H4 (cell line): ENCODE measurements at places on chromosomes 1 and 21. TPM values are rescaled to one million over a fixed set of nuclear protein-coding genes. Genes with fewer than 3 reads are reported as not detected.

- no peak for DNase-seq
These were observed 36.5 kb upstream of the KCNJ15 start for GRCh38 chr21:38220270-38220737.

DNA sequence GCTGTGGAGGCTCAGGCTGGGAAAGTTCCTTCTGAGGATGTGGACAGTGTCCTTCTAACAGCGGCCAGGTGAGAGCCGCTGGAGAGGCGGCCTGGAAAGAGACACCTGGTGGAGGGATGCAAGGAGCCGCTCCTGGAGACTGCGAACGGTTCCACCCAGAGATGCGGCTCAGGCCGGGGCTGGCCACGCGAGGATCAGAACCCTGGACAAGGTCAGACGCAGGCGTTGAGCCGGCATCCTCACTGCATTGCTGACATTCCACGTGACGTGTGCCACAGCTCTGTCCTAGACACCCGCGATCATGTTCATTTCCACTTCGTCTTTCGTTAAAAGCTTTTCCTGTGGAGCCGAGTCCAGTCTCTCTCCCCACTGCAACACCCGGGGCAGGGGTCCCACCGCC lies 28.8 kb downstream of the CFAP74 start:
- no peak for DNase-seq

Gene KRTAP11-1
- total RNA-seq: not detected in 2 replicates

GRCh38 chr1:201939148-201939547 lies 7.2 kb downstream of the LMOD1 start:
- no peak for DNase-seq

- no peak for DNase-seq
These were observed 25.7 kb upstream of the PDE9A start for GRCh38 chr21:42627527-42628289.

- no peak for DNase-seq
These were observed 260.9 kb downstream of the NTNG1 start for GRCh38 chr1:107401704-107402103.

Gene CLDN14
- not detected in 2 replicates for total RNA-seq

Gene GBP7
- not detected in 2 replicates for total RNA-seq
